ENCODE measurements at places on chromosomes 6 and 20.

- no peak for DNase-seq
These were observed 18.6 kb downstream of the ZKSCAN8 start for GRCh38 chr6:28160233-28160632.

GRCh38 chr6:74318738-74319137 lies 622.7 kb downstream of the CD109 start:
- no peak for DNase-seq

DNA sequence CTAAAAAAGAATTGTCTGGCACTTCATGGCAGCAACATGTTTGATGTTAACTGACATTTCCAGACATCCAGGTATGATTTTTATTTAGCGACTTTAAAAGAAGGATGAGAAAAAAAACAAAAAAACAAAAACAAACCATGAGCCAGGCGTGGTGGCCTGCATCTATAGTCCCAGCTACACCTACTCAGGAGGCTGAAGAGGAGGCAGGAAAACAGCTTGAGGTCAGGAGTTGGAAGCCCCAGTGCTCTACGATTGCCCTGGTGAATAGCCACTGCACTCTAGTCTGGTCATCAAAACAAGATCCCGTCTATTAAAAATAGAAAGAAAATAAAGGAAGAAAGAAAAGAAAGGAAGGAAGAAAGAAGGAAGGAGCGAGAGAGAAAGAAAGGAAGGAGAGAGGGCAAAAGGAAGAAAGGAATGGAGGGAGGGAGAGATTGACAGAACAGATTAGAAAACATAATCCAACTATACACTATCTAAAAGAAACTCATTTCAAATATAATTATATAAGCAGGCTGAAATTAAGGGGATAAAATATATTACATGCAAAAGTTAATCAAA lies 141.6 kb downstream of the TRIM27 start:
- no peak for DNase-seq

GRCh38 chr6:122381494-122382265 lies 17.8 kb upstream of the HSF2 start:
- peak; percentile 41 for DNase-seq

- DNase-seq = no peak
These were observed 539 bp downstream of the CDYL start for GRCh38 chr6:4776493-4777393.

GRCh38 chr20:25066386-25066785 lies 8.4 kb upstream of the ACSS1 start:
- DNase-seq = no peak

GRCh38 chr20:19785173-19785982 lies 27.3 kb downstream of the RIN2 start:
- no peak for DNase-seq

DNA sequence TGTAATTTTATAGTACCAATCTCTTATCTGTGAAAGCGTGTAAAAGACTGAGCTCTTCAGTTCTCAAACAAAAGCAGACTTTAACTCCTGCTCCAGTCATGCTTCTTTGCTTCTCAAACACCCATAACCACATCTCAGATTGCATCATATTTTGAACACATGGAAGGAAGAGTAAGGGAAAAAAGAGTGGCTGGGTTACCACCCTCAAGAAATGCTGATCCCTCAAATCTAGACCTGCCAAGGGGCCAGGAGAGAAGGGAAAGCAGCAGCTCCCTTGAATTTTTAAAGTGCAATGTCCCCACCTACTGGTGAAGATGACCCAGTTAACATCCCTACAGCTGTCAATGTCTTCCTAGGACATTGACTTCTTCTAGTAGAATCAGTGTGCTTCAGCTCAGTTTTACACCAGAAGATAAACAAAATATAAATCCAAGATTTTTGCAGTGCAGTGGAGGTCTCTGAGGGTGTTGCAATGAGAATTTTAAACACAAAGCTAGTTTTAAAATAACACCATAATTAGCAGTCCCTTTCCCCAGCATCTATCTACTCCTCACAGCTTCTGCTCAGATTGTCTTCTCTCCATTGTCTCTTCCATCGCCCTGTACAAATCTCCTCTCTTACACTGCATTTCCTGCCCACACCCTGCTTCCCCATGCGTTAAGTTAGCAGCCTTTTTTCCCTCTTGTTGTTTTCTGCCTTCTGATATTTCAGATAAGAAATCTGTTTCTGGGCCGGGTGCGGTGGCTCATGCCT lies 22.6 kb upstream of the HLA-DQB2 start:
- peak; percentile 41 for DNase-seq

- no peak for DNase-seq
These were observed 40.5 kb downstream of the SCP2D1 start for GRCh38 chr20:18853946-18854646.

- DNase-seq = no peak
These were observed 29.9 kb downstream of the FRK start for GRCh38 chr6:116030770-116031169.

- DNase-seq = no peak
These were observed 3.5 kb downstream of the TFAP2A start for GRCh38 chr6:10411131-10411970.

DNA sequence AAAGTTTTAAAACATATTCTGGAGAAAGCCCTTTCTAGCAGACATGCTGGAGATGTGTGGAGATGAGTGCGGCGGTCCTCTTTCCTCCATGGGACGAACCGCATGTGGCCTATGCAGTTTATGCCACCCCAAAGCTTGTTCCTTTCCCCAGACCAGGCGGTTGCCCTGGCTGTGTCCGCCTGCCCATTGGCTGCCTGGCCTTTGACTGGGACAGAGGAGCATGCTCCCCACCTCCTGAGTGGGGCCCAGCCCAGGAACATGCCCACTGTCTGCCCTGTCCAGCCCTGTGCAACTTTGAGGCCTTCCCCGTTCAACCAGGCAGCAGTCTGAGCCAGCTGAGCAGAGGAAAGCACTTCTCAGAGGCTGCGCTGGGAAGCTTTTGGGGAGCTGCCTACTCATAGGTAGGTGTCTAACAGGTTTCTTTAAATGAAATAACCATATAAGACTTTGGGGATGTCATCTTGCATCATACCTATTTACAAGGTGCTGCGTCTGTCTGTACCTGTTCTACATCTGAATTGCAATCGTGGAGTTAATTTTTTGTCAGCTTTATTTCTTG lies 20.6 kb downstream of the FOXC1 start:
- DNase-seq = no peak

- no peak for DNase-seq
These were observed 4.3 kb upstream of the KIF25 start for GRCh38 chr6:167993169-167993568.

DNA sequence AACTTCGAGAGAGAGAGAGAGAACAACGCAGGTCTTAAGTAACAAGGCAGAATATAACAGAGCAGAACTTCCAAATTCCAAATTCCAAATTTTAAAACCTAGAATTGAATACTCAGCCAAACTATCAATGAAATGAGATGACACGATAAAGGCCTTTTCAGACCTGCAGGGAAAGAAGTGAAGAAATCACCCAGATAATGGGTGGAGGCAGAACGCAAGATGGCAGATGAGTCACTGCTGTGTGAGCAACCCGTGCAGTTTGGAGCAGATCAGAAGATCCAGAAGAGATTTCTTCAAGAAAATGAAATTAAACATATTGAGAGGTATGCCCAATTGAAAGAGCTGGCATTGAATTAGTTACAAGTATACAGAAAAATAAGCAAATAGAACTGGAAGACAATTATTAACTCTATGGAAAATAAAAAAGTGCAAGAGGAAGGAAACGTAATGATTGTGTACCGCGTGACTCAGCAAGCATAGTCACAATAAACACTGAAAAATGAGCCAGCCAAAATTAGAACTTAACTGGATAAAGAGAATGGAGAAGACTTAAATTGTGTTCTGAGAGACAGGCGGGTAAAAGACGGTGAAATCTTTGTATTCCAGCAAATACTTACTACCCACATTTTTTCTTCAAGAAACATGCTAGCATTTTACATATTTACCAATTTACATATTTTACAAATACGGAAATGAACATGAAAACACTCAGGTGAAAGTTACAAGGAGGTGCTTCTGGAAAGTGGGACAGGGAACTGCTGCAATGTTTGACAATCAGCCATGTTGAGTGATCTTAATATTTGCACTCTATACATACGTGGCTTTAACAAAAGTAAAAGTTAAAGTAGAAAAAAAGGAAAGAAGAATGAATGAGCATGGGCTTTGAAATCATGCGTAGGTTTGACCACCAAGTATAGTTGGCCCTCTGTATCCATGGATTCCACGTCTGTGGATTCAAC lies 87.9 kb upstream of the CDYL start:
- no peak for DNase-seq

DNA sequence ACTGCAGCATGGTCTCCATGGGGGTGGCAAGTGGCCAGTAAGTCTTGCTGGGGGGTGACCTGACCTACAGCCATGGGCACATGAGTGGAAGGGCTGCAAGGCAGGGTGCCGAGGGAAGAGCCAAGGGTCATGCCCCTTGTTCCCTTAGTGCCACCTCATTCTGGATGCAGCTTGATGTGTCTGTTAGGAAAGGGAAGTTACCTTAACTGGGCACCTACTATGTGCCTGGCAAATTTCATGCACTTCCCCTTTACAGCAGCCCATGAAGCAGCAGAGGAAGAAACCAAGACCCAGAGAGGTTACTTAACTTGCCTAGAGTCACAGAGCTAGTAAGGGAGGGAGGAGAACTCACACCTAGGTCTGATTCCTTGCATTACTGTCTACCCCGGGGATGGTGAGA lies 174.0 kb downstream of the MRPL14 start:
- no peak for DNase-seq

DNA sequence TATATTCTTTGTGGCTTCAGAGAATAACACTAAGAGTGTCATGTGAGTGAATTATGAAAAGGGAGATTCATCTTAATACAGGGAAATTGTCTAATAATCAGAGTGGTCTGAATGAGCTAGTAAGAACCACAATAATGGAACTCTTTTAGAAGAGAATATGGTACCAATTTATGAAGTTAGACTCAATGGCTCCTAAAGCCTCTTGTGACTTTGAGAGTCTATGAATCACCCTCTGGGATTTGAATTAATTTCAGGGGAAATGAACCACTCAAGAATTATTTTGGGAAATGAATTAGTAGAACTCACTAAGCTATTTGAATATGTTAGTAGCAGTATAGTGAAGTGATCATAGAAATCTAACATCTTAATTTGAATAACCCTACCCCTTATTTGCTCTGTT lies 14.3 kb downstream of the PCMT1 start:
- no peak for DNase-seq

DNA sequence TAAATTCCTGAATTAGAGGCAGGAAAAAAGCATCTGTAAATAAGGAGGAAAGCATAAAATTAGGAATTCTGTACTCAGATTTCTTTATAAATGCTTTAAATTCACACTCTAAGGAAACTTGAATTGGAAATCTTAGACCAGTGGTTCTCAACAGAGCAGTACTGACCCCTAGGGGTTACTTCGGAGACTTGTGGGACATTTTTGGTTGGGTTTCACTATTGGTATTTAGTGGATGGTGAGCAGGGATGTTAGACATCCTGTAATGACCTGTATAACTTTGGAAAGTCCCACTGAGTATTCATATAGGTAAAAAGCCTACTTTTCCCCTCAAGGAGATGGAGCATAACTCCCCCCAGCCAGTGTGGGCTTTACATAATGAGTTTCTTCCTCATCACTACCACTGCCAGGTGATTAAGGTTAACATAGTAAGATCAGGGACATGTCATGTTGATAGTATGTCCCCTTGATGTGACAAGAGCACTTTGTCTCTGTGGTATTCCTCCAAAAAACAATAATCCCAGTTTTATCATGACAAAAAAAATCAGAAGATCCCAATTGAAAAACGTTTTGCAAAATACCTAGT lies 31.0 kb downstream of the GLO1 start:
- peak; percentile 31 for DNase-seq

DNA sequence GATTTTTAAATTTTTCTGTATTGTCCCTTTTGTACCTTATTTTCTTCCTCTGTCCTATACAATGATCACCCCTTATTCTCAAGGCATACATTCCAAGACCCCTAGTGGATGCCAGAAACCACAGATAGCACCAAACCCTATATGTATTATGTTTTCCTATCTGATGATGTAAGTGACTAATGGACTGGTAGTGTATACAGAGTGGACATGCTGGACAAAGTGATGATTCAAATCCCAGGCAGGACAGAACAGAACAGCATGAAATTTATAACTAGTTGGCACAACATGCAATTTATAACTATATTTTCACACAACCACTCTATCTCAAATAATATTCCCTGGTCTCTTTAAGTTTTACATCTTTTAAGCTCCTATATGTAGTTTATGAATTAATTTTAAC lies 205.6 kb upstream of the FLRT3 start:
- DNase-seq = no peak

GRCh38 chr6:4185419-4185818 lies 50.0 kb upstream of the ECI2 start:
- DNase-seq = no peak

DNA sequence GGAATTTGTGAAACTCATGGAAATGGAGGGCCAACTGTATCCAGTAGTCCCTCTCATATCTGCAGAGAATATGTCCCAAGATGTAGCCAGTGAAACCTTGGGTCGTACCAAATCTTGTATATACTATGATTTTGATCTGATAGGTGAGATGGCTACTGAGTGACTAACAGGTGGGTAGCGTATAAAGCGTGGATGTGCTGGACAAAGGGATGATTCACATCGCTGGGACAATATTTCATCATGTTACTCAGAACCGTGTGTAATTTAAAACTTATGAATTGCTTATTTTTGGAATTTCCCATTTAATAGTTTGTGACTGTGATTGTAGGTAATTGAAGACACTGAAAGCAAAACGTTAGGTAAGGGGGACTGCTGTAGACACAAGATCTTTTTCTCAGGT lies 144.1 kb downstream of the SMAP1 start:
- DNase-seq = no peak

- DNase-seq = no peak
These were observed 10.2 kb upstream of the NEDD9 start for GRCh38 chr6:11242711-11243110.

DNA sequence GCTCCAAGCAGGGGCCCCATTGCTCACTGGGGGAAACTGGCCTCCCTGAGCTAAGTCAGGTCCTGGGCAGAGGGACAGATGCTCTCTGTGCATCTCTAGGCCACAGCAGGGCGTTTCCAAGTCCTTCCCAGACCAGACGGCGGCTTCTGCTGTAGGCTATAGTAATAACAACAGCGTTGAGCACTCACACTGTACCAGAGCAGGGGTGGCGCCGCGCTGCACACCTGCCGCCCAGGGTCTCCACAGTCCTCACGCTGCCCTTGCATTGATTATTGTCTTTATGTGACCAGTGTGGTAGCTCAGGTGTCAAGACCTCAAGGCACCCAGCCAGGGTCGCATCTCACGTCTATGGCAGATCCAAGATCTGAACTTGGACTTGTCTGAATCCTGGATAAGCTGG lies 14.9 kb upstream of the CCN5 start:
- no peak for DNase-seq

- no peak for DNase-seq
These were observed 2.8 kb upstream of the KCNQ2 start for GRCh38 chr20:63475209-63475608.

- DNase-seq = no peak
These were observed 179.2 kb upstream of the FERMT1 start for GRCh38 chr20:6302041-6302440.

DNA sequence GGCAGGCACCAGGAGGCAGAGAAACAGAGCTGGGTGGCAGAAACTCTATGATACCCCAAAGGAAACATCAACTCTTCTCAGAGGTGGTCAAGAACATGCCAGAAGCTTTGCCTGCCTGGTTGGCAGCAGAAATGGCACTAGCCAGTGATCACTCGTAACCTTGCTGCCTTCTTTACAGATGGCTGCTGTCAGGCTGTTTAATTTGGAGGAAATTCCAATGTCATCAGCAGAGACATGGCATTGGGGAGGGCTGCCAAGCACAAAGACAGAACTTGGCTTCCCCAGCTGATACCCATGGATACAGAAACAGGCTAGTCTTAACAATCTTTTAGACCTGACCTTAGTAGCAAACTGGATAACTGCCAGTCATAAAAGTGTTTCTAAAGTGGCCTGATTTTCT lies 153.6 kb downstream of the GMPR start:
- no peak for DNase-seq

GRCh38 chr6:158409451-158409850 lies 97.2 kb downstream of the TULP4 start:
- DNase-seq = no peak

Data from iPS DF 6.9 (cell line).